ENCODE measurements at places on chromosomes 2 and 18. TPM values are rescaled to one million over a fixed set of nuclear protein-coding genes. Genes with fewer than 3 reads are reported as not detected.

- no peak overlapping the region for H3K27ac ChIP-seq
- peak overlapping the region; percentile 67 for H3K4me3 ChIP-seq
- H3K36me3 ChIP-seq = no peaks in the 10 kb centered on the region
- peaks cover 6% of the 10 kb centered on the region for H3K4me1 ChIP-seq
These were observed 216.3 kb upstream of the DTNA start for GRCh38 chr18:34493566-34494358.

DNA sequence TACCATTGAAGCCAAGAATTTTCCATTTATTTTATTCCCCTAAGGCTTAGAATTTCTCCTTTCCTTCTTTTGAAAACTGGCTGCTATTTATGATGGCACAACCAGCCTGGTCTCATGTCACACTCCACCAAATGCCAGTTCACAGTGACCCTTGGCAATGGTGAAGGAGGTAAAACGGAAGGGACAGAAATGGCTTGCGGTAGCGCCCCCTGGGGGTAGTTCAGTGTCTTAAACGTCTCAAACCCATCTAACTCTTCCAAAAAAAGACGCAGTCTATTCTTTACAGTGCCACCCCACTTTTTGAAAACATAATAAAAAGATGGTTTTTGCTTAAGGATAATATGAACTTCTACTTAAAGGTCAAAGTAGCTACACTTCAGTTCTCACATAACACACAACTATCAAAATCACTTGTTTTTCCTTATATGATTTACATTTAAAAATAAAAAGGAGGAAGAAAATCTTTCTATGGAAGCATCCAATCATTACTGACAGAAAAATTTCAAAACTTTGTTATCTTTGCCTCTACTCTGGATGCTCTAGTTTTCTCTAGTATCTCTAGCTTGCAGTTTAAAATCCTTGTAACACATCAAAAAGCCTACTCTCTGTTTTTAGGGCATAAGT is 28.0 kb downstream of the PNO1 start:
- H3K4me1 ChIP-seq = peaks cover 3% of the 10 kb centered on the region
- H3K36me3 ChIP-seq = peaks cover 21% of the 10 kb centered on the region
- H3K27ac ChIP-seq = no peak overlapping the region
- H3K27me3 ChIP-seq = no peaks in the 10 kb centered on the region

DNA sequence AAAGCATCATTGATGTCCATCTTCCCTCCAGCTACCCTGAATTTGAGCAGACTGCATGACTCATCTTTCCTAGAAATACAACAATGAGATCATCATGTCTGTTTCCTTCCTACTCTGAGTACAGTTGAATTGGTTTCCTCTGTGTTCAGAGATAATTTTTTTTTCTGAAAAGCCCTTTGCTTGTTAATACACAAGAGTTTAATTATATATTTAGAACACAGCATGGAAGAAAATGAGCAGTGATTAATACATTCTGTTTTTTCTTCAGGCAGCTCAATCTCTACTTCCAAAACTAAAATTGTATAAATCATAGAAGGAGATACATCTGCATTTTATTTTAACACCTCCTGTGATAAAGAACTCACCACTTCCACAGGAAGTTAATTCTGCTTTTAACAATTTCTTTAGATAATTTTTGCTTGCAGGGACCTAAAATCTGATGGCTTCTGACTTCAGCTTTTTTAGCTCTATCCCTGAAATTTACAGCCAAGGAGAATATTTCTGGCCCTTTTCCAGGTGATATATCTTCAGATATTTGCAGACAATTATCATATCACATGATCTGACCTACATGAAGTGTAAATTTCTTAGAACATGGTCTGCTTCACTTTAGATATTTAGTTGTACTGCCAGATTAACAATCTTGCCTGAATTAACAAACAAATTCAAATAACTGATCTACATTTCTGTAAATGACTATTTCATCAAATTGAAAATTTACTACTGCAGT is 249.0 kb downstream of the TRIB2 start:
- H3K27me3 ChIP-seq = no peaks in the 10 kb centered on the region
- no peak for DNase-seq
- no peak overlapping the region for H3K4me3 ChIP-seq
- H3K36me3 ChIP-seq = no peaks in the 10 kb centered on the region
- H3K27ac ChIP-seq = no peak overlapping the region

GRCh38 chr2:211744379-211744778 is 794.2 kb downstream of the ERBB4 start:
- no peak for DNase-seq
- H3K4me1 ChIP-seq = no peaks in the 10 kb centered on the region
- H3K27ac ChIP-seq = no peak overlapping the region
- no peaks in the 10 kb centered on the region for H3K27me3 ChIP-seq
- H3K4me3 ChIP-seq = no peak overlapping the region

Gene NMUR1
- total RNA-seq = under 0.01 TPM

Gene ANO7
- total RNA-seq = 1.2 TPM

Gene IL1F10
- total RNA-seq = not detected

- no peak overlapping the region for H3K27ac ChIP-seq
- H3K4me1 ChIP-seq = peaks cover 40% of the 10 kb centered on the region
- no peak for DNase-seq
- H3K4me3 ChIP-seq = no peak overlapping the region
- H3K27me3 ChIP-seq = peaks cover 50% of the 10 kb centered on the region
These were observed 2.9 kb downstream of the TNFRSF11A start for GRCh38 chr18:62327977-62328376.

DNA sequence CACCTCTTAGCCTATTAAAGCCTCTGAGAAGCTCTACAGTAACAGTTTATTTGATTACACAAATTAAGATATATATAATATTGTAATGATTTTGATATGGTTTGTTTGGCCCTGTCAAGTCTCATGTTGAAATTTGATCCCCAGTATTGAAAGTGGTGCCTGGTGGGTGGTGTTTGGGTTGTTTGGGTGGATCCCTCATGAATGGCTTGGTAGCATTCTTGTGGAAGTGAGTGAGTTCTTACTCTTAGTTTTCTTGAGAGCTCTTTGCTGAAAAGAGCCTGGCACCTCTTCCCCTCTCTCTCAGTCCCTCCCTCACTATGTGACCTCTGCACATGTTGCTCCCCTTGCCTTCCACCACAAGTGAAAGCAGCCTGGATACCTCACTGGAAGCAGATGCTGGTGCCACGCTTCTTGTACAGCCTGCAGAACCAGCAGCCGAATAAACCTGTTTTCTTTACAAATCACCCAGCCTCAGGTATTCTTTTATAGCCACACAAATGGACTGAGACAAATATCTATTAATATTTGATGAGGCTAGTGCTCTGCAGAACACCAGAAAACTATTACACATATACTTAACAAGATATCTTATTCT is 52.8 kb downstream of the SLC4A10 start:
- H3K36me3 ChIP-seq = no peaks in the 10 kb centered on the region
- no peak overlapping the region for H3K4me3 ChIP-seq
- H3K4me1 ChIP-seq = no peaks in the 10 kb centered on the region
- no peaks in the 10 kb centered on the region for H3K27me3 ChIP-seq
- no peak overlapping the region for H3K27ac ChIP-seq

DNA sequence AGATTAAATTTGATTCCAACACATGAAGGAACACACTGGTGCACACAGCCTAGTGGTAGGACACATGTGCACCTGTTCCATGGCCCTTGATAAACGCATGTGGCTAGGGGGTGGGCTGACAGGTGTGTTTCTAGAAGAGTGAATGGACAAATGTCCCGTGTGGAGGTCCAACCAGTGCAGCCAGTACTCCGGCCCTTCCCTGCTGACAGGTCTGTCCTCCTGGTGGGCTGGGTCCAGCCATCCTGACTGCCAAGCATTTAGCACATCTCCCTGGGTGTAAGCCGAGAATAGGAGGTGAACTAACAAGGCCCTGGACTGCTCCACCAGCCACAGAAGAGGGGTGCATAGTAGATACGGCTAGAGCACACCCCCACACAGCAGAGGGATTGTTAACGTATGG is 258.7 kb upstream of the RAB6C start:
- H3K36me3 ChIP-seq = no peaks in the 10 kb centered on the region
- H3K27ac ChIP-seq = no peak overlapping the region
- H3K27me3 ChIP-seq = no peaks in the 10 kb centered on the region
- no peak overlapping the region for H3K4me3 ChIP-seq
- no peaks in the 10 kb centered on the region for H3K4me1 ChIP-seq

- no peaks in the 10 kb centered on the region for H3K4me1 ChIP-seq
- no peaks in the 10 kb centered on the region for H3K27me3 ChIP-seq
- no peaks in the 10 kb centered on the region for H3K36me3 ChIP-seq
- H3K4me3 ChIP-seq = no peak overlapping the region
These were observed 222.4 kb upstream of the COL3A1 start for GRCh38 chr2:188751816-188752215.

- no peaks in the 10 kb centered on the region for H3K27me3 ChIP-seq
- no peak for DNase-seq
- no peak overlapping the region for H3K27ac ChIP-seq
- H3K36me3 ChIP-seq = no peaks in the 10 kb centered on the region
- no peaks in the 10 kb centered on the region for H3K4me1 ChIP-seq
These were observed 416.4 kb downstream of the CMPK2 start for GRCh38 chr2:6449343-6449742.

GRCh38 chr18:2881840-2882195 is 35.0 kb downstream of the EMILIN2 start:
- H3K27ac ChIP-seq = no peak overlapping the region
- peak; percentile 46 for DNase-seq
- H3K36me3 ChIP-seq = no peaks in the 10 kb centered on the region
- H3K4me3 ChIP-seq = no peak overlapping the region
- H3K4me1 ChIP-seq = peaks cover 3% of the 10 kb centered on the region
